ENCODE measurements at places on chromosomes 4 and X. TPM values are rescaled to one million over a fixed set of nuclear protein-coding genes. Genes with fewer than 3 reads are reported as not detected.

DNA sequence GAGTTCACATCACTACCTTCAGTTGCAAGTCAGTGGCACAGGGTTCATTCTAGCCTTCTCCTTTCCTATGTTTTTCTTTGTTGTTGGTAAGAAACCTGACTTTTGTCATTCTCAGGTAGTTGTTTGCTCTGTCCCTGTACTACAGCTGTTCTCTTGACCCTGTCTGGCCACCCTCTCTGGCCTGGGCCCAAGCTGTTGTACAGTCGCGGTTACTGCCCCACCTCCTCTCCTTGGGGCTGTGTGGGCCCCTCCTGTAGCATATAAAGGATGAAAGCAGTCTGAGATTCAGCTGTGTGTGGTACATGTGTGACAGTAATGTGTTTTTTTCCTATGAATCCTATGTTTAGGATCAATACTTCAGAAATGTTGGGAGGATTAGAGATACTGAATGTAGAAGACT, 12.5 kb downstream of the MOB1B start:
- no peak for DNase-seq

DNA sequence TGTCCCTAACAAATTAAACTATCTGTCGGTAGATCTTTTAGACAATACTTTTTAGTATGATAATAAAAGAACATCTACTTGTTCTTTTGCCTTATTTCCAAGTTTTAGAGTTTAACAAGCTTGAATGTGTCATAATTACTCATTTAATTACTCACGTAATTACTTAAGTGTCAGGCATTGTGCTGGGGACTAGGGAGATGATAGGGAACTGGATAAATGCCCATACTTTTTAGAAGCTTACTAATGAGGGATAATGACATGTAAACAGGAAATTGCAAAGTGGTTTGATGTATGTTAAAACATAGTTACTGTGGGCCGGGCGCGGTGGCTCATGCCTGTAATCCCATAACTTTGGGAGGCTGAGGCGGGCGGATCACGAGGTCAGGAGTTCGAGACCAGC, 158.3 kb downstream of the DMD start:
- no peak for DNase-seq

ASB5 gene
- total RNA-seq = not detected

- DNase-seq = no peak
These were observed 187.8 kb upstream of the NHS start for GRCh38 chrX:17187136-17187756.

- no peak for DNase-seq
These were observed 25.2 kb downstream of the SOD3 start for GRCh38 chr4:24820541-24820940.

DNA sequence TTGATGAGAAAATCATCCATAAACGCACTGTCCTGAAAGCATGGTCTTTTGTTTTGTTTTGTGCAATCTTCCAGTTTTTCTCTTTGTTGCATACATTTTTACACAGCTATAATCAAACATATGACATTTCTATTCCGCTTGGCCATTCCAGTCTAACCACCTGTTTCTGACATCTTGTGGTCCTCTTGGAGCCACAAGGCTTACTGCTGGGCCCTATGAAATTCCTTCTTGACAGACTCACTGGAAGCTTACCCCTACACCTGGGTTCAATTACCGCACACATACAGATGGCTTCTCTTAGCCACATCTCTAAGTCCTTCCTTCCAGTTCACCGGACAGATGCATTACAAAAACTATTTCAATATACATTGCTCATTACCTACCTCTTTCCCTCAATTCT, 72.4 kb downstream of the PAPSS1 start:
- DNase-seq = no peak

UFSP2 gene
- 55.8 TPM for total RNA-seq

- no peak for DNase-seq
These were observed 79.8 kb downstream of the RLIM start for GRCh38 chrX:74534569-74535038.

DNA sequence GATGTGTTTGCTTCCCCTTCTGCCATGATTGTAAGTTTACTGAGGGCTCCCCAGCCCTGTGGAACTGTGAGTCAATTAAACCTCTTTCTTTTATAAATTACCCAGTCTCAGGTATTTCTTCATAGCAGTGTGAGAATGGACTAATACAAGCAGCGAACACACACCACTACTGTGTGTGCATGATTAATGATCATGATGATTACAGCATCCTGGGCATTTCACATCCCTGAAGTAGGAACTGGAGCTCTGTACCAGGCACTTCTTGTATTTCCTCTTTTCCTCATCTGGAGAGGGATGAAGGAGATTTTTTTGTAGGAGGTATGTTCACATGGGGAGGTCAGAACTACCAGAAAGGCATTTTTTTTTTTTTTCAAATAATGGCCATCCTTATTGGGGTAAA, 60.8 kb downstream of the PPM1K start:
- no peak for DNase-seq

- no peak for DNase-seq
These were observed 3.8 kb downstream of the UGT2A1 start for GRCh38 chr4:69649207-69649606.

TKTL1 gene
- not detected for total RNA-seq

- no peak for DNase-seq
These were observed 237.8 kb upstream of the JADE1 start for GRCh38 chr4:128571747-128572146.

GRCh38 chrX:21721195-21721594, 36.7 kb downstream of the SMPX start:
- DNase-seq = no peak

TMEM156 gene
- total RNA-seq = not detected

PNMA6A gene
- 15.1 TPM for total RNA-seq

DNA sequence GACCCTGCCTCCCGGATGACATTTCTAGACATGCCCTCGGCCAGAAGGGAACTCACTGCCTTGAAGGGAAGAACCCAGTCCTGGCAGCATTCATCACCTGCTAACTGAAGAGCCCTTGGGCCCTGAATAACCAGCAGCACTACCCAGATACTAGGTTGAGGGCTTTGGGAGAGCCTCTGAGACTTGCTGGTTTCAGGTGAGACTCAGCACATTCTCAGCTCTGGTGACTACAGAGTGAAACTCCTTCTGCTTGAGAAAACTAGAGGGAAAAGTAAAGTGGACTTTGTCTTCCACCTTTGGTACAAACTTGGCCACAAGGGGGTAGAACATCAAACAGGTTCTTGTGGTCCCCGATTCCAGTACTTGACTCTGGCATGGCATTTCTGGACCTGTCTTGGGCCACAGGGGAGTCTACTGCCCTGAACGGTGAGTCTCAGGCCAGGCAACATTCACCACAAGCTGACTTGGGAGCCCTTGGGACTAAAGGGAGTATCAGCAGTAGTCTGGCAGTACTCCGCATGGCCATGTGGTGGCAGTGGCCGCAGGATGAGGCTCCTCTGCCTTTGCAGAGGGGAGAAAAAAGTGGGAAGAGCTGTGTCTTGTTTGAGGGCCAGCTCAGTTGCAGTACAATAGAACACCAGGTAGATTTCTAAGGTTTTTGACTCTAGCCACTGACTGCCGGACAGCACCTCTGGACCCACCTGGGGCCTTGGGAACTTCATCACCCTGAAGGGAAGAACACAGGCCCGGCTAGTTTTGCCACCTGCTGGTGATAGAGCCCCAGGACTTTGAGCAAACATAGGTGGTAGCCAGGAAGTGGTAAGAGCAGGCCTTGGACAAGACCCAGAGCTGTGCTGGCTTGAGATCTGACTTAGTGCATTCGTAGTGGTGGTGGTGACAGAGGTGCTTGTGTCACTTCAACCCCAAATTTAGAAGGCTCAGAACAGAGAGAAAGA, 414.8 kb downstream of the OPHN1 start:
- DNase-seq = no peak

PDE5A gene
- total RNA-seq = 0.06 TPM

GRCh38 chrX:12439416-12439815, 301.1 kb downstream of the FRMPD4 start:
- no peak for DNase-seq

GRCh38 chrX:133384454-133384853, 30.8 kb downstream of the GPC4 start:
- no peak for DNase-seq

DNA sequence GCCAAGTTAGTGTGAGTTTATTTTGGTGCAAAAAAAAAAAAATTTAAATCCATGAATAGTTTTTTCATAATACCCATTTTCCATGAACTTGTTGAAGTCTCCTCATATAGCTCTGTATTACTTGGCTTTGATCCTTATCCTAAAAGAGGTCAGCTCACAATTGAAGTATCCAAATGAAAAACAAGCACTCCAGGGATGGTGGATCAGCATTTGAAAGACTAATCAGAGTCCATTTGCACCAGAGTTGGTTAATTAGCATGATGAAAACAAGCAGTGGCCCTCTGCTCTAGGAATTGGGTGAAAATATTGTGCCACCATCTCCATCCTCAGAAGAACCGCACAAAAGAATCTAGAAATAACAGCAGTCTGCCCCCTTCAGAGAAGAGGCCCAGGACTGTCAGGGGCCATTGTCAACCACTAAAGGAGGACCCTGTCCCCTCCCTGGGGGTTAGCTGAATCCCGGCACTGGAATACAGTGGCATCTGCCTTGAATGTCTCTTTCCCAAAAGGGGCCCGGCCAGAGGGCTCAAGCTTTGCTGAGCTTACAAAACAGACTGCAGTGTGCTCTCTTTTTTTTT, 24.7 kb downstream of the SH3KBP1 start:
- no peak for DNase-seq

CXorf51B gene
- total RNA-seq = not detected

GRCh38 chr4:12389604-12390003, 960.9 kb upstream of the HS3ST1 start:
- no peak for DNase-seq

- peak; percentile 90 for DNase-seq
These were observed 231.5 kb downstream of the MAML3 start for GRCh38 chr4:139922406-139923024.
